ENCODE measurements at places on chromosomes 1 and 21.
A peak's percentile ranks its signal among the peaks of the same experiment; 100 is the strongest.

DNA sequence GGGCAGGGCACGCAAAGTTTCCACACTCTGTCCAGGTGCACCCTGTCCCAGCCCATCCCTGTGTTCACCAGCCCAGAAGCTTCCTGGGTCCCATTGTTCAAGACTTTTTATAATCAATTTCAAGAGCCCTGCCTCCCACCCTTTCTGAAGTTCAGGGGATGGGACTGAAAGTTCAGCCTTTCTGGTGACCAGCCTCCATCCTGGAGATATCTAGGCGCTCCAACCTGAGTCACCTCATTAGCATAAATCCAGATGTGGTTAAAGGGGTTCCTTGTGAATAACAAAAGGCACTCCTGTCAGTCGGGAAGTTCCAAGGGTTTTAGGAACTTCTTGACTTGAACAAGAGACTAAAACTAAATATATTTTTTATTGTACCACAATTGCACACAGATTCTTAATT is 48.4 kb upstream of the RAP1A start:
- DNase-seq = no peak

DNA sequence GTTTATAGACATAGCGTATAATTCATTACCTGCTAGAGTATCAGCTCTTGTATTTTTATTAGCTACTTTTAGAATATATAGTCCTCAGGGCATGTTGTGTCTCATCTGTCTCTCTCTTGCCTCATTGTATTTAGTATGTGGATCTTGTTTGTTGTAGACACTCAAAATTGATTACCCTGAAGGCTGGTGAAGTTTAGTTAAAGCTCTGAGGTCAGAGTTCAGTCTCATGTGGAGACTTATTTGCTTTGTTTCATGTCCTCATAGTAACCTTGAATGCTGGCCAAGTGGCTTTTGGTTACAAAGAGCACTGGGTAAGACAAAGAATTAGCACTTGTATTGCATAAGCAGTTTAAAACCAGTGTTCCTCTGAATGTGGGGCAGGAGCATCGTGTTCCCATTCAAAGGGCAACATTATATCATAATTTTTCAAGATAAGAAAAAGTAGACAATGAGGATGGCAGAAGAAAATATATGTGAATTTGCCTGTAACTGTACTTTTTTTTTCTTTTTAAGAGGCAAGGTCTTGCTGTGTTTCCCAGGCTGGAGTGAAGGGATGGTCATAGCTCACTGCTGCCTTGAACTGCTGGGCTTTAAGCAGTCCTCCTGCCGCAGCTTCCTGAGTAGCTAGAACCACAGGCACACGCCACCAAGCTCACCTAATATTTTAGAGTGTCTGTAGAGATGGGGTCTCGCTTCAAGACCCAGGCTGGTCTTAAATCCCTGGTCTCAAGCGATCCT is 17.4 kb downstream of the CNST start:
- DNase-seq = no peak

DNA sequence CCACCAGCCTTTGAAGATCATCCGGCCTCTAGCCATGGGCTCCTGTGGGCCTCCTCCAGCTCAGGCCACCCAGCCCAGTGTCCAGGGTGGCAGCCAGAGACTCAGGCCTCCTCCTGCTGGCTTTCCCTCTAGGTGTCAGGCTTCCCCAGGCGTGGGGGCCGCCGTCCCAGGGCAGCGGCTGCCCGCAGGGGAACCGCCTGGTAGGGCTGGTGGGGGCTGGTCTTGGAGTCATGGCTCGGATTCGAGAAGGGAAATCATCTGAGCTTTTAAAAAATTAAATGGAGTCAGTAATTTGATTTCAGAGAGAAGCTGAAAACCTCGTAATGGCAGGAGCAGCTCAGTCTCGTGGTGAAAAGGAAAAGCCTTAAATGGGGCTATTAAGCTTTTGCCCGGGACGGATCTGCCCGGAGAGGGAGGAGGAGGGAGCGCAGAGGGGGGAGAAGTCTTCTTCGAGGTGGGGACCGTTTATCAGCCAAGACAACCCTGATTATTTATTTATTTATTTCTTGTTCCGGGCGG is 66.4 kb upstream of the TARDBP start:
- DNase-seq = no peak

DNA sequence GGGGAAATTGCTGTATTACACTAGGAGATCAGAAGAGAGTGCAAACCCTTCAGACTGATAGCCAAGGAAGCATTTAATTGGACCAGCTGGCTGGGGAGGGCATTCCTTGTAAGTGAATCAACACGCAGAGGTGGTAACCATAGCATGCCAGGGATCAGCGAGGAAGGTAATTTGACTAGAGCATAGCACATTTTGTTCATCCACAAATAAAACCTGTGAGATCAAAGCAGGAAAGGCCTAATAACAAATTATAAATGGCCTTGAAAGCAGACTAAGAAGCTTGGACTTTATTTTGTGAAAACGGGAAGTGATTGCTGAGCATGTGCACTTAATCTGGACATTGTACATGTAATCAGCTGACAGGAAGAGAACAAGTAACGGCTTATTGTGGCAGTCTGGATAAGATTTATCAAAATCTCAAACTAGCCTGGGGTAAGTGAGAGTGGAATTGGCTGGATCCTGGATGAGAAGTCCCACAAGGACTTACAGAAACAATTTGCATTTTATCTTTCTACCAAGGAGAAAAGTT is 11.7 kb upstream of the CD55 start:
- DNase-seq = no peak

DNA sequence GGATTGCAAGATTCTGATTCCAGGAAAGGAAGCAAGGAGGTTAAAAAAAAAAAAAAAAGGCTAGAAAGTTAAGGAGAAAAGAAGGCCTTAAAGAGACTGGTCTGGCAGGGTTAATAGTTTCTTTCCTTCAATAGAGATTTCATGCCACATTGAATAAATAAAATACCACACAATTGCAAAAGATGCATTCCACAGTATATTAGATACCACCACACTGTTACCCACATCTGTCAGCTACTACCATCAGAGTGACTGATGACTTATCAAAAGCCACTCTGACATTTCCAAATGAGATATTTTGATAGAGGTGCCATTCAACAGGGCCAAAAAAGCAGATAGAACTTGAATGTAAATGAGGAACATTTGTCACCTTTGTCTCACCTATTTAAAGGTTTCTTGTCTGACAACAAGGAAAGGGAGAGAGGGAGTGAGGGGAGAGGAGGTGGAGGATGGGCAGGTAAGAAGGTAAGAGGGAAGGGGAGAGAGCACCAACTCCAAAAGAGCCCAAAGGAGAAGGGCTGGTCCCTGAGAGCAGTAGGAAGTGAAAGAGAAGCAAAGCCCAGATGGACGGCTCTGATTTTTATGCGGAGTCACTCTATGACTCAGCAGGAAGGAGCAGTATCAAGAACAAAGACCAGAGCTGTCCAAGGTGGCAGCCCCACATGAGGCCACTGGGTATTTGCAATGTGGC is 38.3 kb downstream of the LRRN2 start:
- DNase-seq = no peak

DNA sequence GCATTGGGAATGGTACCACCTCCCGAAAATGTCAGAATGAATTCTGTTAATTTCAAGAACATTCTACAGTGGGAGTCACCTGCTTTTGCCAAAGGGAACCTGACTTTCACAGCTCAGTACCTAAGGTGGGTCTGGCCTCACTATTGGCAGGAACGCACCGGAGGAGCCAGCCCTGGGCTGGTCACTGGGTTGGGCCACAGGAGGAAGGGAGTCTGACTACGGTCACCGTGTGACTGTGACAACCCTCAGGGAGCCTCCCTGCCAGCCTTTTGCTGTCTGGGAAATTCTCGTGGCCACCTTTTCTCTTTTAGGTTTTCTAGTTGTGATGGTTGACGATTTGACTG is 2.2 kb downstream of the IL10RB start:
- DNase-seq = no peak

DNA sequence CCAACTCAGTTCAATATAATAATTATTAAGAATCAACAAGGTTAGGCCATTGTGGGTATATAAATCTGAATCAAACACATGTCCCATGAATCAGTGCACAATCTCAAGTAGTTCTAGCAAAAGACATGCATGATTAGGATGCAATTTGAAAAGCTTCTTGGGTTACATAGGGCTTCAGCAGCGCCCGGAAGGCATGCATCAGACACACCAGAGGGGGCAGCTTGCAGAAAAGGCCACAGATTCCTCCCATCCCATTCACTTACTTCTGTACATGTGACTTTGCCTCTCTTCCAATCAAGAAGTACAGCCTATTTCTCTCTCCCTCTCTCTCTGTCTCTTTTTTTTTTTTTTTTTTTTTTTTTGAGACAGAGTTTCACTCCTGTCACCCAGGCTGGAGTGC is 91.8 kb downstream of the KCNN3 start:
- no peak for DNase-seq

- no peak for DNase-seq
Observed at GRCh38 chr1:51433269-51433971, 85.6 kb downstream of the EPS15 start.

- no peak for DNase-seq
Observed at GRCh38 chr1:165070675-165071074, 285.8 kb downstream of the LMX1A start.

GRCh38 chr1:234770924-234771540 is 161.1 kb upstream of the IRF2BP2 start:
- DNase-seq = no peak

DNA sequence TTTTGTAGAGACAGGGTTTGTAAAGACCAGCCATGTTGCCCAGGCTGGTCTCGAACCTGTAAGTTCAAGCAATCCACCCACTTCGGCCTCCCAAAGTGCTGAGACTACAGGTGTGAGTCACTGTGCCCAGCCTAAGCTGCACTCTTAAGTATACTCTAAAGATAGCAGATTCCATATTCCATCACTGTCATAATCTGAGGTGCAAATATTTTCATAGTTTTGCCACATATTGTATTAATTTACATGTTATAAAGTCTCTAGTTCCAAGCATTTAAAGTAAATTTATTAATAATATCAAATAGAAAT is 121.3 kb downstream of the HFM1 start:
- DNase-seq = no peak

DNA sequence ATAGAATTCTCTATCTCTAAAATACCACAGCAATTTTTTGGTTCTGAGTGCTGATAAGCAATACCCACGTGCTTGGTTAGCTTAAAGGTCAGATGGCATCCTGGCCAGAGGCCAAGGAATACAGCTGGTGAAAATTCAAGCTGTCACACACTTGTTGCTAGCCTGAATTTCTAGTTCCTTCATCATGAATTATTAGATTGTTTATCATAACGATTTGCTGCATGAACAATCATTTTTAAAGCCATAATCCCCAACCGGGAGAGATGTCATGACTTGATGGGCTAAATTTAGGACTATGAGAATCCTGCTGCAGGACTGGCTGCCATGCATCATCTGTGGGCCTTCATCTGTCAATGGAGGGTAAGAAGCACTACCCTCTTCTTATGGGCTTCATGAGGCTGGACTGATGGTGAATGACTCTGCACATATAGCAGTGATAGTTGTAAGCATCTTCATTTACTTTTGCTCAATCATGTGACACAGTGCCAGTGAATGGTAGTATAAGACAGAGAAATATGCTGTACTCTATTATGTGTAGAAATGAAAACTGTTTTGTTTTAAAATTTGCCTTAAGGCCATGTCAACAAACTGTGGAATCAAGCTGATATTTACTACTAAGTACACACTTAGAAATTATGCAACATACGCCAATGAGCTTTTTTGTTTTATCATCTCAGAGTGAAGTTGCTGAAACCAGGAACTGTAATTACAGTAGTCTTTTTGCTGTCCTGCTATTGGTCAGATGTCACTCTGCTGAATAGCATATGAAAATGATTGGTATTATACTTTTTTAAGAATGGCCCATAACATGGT is 80.5 kb upstream of the RALGPS2 start:
- DNase-seq = no peak

- DNase-seq = peak; percentile 69
Observed at GRCh38 chr1:88983791-88984559, 8.5 kb downstream of the KYAT3 start.

DNA sequence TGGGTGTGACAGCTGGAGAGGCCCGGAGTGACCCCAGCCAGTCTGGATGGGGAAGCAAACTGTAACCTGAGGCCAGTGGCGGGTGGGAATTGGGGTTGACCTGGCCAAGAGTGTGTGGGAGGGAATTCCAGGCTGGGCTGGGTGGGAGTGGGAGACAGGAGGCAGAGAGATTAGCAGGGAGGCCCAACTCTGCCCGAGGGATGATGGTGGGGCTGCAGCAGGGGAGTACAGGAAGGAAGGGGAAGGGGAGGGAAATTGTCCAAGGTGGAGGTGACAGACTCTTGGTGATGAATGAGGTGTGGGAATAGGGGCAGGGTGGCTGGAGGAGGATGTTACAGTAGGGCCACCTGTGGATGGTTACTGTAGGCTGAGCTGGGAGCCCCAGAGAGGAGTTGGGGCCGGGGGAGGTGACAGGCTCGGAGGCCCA is 40.4 kb downstream of the HUNK start:
- DNase-seq = no peak

- DNase-seq = no peak
Observed at GRCh38 chr1:235702412-235702811, 52.8 kb upstream of the GNG4 start.

DNA sequence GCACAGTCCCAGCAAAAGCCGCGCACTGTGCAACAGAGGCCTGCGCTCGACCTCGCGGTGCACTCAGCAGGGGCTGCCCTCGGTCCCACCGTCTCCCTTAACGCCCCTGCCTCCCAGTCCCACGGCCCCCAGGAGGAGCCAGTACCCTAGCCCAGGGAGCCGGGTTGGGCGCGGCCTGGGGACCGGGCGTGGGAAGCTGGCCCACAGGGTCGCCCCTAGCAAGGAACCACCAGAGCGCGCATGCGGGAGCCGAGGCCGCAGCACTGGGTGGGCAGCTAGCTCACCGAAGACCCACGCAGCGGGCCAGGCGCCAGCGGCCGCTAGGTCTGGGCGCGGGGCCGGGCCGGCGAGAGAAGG is 21.6 kb upstream of the ZNF678 start:
- no peak for DNase-seq

DNA sequence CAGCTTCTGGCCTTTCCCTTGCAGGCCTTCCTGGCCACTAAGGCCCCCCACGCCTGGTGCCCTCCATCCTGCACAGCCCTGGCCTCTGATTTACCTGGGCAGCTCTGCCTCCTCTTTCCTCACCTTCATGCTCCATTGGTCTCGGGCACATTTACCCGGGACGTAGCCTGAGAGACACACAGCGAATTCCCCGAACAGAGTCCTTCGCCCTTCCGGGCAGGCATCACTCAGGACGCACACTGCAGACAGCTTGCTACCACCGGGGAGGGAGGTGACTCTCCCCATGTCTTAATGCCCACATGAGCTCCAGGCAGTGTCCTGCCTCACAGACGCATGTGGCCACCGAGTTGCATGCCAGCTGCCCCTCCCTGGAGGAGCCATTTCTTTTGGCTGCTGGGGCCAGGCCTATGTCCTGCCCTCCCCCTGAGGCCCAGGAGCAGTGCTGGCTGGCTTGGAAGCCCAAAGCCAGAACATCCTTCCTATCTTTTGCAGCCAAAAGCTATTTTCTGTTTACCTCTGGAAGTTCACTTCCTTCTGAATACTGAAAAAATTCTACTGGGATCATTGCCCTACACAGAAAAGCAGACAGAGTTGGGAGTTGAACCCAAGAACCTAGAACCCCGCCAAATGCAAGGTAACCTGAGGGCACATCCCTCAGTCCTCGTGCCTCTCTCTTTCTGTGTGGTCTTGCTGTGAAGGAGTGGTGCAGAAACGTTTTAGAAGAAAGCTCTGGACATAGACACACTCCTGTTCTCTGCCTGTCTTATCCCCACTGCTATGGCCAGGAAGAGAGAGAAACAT is 209.5 kb downstream of the TOMM20 start:
- no peak for DNase-seq

All from CD4-positive, alpha-beta memory T cell (primary cell).